H4 (cell line): ENCODE measurements at places on chromosomes 1 and 21.
A peak's percentile ranks its signal among the peaks of the same experiment; 100 is the strongest.

DNA sequence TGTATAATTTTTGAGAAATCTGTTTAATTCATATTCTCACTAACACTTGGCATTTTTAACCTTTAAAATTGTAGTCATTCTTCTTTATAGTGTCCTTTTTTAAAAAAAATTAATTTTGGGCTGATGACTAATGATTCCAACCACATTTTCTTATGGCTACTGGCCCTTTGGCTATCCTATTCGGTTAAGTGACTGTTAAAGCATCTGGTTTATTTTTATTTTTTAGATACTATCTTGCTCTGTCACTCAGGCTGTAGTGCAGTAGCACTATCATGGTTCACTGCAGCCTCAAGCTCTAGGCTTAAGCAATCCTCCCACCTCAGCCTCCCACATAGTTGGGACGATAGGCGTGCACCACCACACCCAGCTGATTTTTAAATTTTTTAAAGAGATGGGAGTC is 723.2 kb upstream of the CXADR start:
- DNase-seq, result no peak

- no peak for DNase-seq
Measured at GRCh38 chr1:56266359-56266758, 313.0 kb downstream of the PLPP3 start.

DNA sequence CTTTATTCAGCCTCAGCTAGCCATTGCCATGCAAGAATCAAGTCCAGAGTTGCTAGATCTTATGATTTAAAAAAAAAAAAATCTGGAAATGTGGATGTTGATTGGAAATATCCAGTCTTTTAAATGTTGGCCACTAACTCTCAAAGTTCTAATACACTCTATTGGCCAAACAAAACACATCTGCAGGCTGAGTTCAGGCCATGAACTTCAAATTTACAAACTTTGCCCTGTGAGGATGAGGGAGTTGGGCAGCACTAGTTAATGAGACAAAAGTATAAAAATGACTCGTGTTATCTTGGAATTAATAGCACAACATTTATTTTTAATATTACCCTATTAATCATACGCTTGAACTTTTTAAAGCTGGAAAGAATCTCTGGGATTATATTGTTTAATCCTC is 432.3 kb downstream of the PLPP3 start:
- DNase-seq, result no peak

DNA sequence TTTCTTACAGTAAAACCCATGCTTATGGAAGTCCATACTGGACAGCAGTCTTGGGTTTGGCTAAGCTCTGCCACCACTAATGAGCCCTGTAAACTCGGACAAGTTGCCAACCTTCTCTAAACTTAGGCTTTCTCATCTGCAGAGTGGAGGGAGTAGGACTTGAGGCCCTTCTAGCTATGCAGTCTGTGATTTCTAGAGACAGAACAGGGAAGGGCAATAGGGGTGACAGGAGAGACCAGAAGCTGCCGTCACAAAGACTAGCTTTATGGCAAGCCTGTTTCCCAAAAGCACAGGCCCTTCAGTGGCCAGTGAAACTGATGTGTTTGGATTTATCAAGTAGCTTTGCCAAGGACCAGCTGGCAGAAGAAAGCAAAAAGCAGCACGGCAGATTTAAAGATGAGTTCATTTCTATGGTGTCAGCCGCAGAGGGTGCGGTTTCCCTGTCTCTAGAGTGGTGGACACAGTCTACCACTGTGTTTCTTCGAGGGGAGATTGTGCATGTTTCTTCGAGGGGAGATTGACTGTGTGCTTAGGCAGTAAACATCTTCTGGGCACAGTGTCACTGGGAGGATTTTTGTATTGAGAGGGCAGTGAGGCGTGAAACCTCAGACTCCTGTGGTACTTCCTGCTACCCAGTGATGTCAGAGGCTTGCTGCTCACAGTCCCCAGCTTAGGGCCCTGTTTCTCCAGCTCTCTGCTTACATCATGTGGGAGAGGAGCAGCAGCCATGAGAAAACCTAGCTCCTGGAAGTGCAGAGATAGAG is 119.0 kb downstream of the ROR1 start:
- DNase-seq, result peak; percentile 98

GRCh38 chr1:244216836-244217235 is 165.8 kb downstream of the ZBTB18 start:
- DNase-seq, result no peak

GRCh38 chr1:7564137-7564536 is 207.0 kb upstream of the VAMP3 start:
- no peak for DNase-seq

- DNase-seq, result no peak
Measured at GRCh38 chr1:62142496-62142895, 52.2 kb upstream of the L1TD1 start.

- no peak for DNase-seq
Measured at GRCh38 chr1:30657131-30658013, 66.0 kb downstream of the MATN1 start.

- peak; percentile 50 for DNase-seq
Measured at GRCh38 chr1:248243204-248243603, 12.0 kb downstream of the OR2M4 start.

DNA sequence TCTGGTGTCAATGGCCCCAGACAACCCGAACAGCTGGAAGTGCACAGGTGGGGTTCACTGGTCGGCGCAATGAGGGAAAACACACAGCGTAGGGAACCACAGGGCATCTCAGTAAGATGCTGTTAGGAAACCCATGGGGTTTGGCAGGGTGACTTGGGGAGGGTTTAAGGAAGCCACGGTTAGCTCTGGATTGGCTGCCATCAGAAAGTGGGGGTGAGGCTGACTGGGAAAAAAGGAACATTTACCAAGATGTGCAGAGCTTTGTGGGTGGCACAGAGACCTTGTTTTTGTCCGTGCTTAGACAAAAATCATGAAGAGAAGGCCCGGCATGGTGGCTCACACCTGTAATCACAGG is 11.0 kb downstream of the ALDH4A1 start:
- DNase-seq, result no peak

DNA sequence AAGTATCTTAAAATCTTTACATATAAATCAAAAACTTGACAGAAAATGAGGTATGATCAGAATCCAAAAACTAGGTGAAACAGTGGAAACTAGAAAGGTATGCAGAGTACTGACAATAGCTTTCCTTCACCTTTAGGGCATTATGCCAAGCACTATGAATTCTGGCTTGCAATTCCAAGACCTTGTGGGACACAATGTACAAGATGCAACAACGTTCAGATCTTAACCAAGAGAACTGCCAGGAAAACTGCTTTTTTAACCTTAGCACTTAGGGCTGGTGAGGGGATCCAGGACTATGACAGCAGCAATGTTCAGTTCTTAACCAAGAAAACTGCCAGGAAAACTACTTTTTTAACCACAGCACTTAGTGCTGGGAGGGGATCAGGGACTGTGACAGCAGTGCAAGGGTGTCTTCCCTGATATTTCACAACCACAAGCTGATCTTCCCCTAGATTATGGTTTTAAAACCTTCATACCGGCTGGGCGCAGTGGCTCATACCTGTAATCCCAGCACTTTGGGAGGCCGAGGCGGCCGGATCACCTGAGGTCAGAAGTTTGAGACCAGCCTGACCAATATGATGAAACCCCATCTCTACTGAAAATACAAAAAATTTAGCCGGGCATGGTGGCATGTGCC is 22.3 kb downstream of the FOXJ3 start:
- DNase-seq, result no peak

DNA sequence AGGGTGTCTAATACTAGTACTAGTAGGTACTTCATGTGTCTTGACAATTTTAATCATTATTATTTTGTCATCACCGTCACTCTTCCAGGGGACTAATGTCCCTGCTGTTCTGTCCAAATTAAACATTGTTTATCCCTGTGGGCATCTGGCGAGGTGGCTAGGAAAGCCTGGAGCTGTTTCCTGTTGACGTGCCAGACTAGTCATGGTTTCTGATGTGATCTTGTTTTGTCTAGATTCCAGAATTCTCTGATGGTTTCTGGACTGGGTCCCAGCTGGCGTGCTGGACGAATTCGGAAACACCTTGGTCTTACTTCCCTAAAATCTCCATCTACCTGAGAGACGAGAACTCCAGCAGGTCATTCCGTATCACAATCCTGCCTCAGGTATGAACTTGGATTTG is 66.1 kb upstream of the FAM3B start:
- no peak for DNase-seq

DNA sequence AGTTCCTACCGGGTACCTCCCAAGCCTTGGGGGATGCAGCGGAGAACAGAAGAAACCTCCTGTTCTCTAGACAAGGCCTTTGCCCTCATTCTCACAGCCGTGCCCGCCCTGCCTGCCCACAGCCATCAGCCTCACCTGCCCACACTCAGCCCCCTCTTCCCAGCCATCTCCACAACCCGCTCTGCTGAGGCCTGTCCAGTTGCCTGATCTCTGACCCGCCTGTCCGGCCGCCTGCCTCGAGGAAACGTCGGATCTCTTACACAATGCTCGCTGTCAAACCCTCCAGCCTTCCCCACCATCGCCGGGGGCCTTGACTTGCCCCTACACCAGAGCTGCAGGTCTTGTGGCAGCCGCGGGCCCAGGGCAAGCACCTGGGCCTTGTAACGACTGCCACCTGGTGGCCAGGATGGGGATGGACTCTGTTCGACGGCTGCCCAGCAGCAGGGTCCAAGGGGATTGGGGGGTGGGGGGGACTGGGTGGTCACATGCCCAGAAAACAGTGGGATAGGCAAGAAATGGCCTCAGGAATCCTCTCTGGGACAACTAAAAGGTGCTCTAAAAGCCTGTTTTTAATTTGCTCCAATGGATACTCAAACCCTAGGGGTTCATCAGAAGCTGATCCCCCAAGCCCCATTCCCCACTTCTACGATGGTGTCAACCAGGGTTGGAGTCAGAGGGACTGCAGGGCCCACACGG is 31.0 kb downstream of the SLC45A1 start:
- DNase-seq, result no peak

- no peak for DNase-seq
Measured at GRCh38 chr1:208241512-208241911, 2.7 kb downstream of the PLXNA2 start.

DNA sequence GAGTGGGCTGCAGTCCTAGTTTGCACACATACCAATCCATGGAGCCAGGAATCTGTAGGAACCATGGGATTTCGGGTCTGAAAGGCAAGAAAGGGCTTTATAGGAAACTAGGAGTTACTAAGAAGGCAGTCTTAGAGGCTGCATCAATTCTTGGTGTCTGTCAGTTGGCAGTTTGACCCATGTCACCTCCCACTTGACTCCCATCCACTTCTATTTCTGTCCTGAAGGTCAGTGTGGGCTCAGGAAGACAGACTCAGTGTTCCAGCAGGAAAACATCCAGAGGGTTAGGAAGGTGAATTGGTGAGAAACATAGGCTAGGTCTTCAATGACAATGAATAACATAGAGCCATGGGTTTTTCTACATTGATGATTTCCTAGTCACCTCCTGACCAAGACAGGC is 4.0 kb downstream of the CYP4A11 start:
- DNase-seq, result no peak

DNA sequence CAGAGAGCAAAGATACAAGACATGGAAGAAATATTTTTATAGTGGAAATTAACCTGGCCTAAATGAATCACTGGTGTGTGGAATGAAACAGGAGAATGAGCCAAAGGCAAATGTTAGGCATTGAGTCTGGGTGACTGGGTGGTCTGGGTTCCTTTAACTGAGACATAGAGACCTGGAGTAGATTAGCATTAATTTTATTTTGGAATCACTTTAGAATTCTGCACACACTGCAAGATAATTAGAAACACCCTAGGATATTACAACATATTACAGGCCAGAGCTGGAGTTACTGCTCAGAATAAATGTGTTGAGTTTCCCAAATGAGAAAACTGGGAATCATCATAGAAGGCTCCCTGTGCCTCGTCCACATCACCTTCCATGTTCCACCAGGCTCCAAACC is 85.5 kb downstream of the PLPPR5 start:
- DNase-seq, result no peak
